Activated T-cell treated with anti-CD3 and anti-CD28 coated beads, Interleukin-2, amount 50 U/mL, for 72 hours (primary cell): ENCODE measurements at places on chromosomes 7 and 10. TPM values are rescaled to one million over a fixed set of nuclear protein-coding genes. Genes with fewer than 3 reads are reported as not detected.

FHIP2A gene
- total RNA-seq = 20.4 TPM

DNA sequence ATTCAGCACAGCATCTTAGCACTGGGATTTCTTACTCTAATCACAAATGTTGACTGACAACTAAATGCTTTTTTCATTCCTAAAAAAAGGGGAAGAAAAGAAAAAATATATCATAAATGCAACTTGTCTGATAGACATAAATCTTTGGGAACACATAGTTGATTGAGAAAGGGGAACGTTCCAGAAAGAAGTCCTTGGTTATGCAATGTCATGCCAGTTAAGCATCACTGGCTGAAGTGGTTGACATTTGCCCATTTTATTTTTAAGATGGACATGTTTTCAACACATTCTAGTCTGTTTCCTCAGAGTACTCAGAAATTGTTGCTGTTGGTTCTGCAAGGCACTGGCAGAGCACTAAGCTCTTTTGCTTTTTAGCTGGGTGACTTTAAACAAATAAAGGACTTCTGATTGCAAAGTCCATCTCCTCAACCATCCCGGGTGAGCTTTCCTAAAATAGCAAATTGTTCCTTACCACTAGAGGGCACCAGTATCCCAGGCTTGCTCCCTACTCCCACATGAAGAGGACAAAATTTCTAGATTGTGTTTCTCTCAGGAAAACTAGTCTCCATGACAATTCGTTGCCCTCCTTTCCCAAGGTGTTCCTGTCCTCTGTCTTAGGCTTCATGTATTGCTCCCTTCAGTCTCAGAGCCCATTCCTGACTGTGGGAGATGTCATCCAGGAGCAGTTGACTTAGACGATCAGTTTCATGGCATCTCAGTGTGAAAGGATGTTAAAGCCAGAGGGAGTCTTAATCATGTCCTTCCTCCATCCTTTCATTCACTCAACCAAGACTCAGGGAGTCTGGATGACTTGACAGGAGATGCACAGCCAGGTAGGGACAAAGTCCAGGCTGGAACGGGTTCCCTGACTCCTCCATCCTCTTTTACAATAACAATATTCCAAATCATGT is 23.9 kb downstream of the OPALIN start:
- DNase-seq = peak; percentile 13

- DNase-seq = no peak
Observed at GRCh38 chr7:81120111-81120510, 201.3 kb upstream of the SEMA3C start.

HOXA9 gene
- total RNA-seq = not detected

DNA sequence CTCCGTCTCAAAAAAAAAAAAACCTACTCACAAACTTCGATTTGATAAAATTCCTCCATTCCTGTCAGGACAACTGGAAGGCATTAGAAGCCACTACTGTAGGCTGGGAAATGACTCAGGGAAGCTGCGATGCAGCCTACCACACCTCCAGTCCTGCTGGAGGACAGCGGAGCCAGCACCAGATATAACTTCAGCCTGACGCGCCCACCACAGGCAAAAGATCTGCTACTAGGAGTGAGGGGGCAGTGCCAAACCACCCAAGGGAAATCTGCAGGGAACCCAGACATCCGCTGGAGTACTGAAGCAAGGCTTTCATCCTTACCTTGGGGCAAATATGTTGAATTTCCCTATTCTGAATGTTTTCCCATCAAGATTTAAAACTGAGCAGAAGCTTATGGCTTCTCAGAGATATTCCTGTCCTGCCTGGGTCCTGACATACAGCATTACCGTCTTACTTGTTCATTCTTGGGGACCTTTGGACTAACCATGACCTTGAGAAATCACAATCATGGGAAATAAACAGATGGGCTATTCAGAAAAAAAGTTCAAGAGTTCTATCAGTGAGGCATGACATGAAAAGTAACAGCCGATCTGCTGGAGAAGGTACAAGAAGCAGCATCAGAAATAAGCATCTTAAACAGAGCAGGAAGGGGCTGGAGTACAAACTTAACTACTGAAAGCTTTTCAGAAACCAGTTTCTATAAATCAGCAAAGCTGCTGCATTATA is 20.4 kb downstream of the BCCIP start:
- DNase-seq = no peak

PLXNA4 gene
- 0.99 TPM for total RNA-seq

DNA sequence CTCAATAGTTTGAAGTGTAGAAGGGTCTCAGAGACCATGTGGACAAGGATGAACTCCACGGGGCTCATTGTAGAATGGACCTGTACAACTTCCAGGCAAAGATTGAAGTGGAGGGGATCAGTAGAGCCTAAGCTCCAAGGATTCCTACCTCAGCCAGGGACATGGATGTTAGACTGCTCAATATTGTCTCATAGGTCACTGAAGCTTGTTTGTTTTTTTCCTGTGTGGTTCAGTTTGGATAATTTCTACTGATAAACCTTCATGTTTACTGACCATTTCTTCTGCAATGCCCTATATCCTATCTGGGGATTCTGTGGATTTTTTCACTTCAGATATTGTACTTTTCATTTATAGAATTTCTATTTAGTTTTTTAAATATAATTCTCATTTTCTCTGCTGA is 8.9 kb downstream of the DYDC2 start:
- DNase-seq = no peak

OR2A1 gene
- not detected for total RNA-seq

DNA sequence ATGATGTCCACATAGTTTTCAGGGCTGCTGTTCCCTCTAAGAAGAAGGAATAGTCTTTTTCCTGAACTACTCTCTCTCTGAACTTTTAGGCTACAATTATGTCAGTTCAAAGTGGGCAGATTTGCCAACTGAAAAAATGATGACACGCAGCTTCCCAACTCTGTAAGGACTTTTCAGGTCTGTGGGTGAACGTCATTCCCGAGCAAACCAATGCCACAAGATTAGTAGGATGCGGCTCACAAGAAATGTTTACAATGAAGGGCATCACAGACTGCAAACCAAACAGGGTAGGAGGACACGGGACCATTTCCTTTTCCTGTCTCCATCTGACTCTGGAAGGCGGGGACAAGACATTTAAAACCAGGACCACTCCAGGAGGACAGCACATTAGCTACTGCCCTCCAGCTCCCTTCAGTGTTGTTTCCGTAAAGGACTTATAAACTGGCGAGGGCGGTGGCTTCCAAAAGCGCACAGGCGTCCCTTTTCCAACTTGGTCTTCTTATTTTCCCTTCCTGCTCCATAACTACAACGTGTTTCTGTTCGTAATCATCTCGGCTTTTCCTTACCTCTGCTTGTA is 539 bp upstream of the MKLN1 start:
- peak; percentile 22 for DNase-seq

- no peak for DNase-seq
Observed at GRCh38 chr7:29281782-29282541, 87.4 kb downstream of the CHN2 start.

KAZALD1 gene
- 0.53 TPM for total RNA-seq

- no peak for DNase-seq
Observed at GRCh38 chr7:45188736-45189135, 31.1 kb downstream of the RAMP3 start.

DNA sequence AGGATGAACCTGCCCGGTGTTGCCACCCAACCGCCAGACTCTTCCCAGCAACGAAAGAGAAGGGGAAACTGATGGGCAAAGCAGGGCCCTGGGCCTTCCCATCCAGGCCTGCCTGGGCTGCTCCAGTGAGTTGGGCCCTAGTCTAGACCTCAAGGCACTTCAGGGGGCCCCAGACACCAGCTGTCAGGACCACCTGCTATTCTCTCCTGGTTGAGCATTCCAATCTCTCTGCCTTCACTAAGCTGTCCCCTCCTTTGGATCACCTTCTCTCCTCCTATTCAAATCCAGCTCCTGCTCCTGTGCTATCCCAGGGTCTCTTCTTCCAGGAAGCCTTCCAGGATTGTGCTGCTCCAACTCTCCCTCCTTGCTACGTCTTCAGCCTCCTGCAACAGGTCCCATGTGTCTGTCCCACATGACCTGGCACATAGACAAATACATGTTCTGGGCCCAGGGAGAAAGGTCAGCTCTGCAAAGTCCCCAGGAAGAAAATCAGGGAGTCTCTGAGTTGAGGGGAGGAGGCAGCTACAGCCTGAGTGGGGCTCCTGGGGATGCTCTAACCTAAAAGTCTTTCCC is 3.1 kb downstream of the STX1A start:
- DNase-seq = no peak

GRCh38 chr10:621981-622740 is 67.3 kb downstream of the DIP2C start:
- DNase-seq = no peak

DNA sequence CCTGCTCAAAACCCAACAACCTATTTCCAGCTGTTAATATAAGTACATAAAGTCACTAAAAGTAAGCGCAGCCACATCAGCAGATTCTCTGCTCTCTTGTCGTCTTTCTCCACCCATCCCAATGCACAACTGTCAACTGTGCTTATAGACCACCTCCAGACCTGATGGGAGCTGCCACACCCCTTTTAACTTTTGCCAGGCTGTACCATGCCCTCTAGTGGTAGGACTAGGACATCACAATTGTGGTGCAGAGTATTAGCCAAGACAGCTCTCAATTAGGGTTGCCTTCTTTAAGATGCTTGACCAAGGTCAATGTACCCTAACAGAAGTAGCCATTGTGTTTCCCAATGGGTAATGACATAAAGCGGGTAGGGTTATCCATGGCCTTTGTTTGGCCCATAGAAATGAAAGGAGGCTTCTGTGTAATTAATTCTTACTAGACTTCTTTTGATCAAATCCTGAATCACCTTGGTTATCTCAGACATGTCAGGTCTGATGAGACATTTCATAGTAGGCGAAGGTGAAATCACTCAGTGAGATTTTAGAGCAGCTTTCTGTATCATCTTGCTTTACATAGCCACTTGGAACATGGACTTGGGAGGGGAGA is 68.1 kb downstream of the SCRN1 start:
- peak; percentile 54 for DNase-seq

DNA sequence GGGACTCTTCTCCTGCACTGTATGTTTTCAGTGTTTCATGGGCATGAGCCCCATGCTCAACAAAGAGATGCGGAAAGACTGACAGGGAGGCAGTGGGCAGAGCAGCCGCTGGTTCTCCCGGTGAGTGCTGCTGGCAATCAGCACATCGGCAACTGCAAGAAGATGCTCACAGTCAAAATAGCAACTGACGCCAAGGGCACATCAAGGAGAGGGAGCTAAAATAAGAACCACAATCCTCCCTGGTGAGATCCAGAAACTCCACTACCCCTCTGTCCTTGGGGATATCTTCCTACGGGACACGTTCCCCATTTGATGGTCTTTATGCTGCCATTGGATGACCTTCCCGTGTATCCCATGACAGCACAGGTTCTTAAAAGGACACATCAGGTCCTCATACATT is 28.9 kb upstream of the SVIL start:
- no peak for DNase-seq

GRCh38 chr10:62981096-62981495 is 152.0 kb upstream of the NRBF2 start:
- no peak for DNase-seq

GRCh38 chr7:38699471-38699870 is 68.3 kb upstream of the AMPH start:
- DNase-seq = no peak

GRCh38 chr10:105413997-105414396 is 772.9 kb downstream of the SORCS3 start:
- no peak for DNase-seq

- DNase-seq = peak; percentile 15
Observed at GRCh38 chr7:10412422-10413019, 561.2 kb upstream of the PHF14 start.
